Kasumi-1 (cell line): ENCODE measurements at places on chromosomes 3 and 15.

GRCh38 chr15:20348900-20349773 is 192.5 kb downstream of the GOLGA6L6 start:
- no peak for DNase-seq

DNA sequence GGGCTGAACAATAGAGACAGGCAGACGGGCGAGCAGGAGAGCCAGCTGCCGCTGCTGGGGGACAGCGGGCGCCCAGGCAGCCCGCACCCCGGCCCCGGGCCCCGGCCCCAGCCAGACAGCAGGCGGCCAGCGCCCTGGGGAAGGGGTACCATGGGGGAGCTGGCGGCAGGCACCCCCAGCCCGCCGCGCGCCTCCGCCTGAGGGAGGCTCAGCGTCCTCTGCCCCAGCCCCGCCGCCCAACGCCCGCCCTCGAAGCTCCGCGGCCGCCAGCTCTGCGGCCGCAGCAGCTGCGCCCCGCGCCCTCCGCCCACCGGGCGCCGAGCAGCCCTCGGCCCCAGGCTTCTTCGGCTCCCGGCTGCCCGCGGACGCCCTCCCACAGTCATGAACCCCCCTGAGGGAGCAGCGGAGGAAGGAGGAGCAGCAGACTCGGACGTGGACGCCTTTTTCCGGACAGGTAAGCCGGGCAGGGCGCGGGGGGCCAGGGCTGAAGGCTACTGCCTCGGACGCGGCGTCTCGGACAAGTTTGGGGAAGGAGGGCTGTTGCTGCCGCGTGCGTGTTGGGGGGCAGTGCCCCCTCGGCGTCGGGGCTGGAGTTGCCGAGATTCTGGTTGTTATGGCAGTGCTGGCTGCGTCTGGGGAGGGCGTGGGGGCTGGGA is 41.6 kb upstream of the ROPN1 start:
- DNase-seq, result no peak

- DNase-seq, result no peak
Measured at GRCh38 chr15:55915221-55915620, 78.2 kb downstream of the NEDD4 start.

DNA sequence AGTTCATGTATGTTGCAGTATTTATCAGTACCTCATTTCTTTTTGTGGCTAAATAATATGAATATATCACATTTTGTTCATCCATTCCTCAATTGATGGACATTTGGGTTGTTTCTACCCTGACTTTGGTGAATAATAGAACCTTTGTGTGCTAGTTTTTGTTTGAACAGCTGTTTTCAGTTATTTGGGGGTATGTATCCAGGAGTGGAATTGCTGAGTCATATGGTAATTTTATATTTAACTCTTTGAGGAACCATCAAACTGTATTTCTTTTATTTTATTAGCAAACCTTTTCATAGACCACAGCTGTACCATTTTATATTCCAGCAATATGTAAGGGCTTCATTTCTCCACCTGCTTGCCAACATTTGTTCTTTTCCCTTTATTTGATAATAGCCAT is 38.4 kb upstream of the RBM5 start:
- DNase-seq, result no peak

DNA sequence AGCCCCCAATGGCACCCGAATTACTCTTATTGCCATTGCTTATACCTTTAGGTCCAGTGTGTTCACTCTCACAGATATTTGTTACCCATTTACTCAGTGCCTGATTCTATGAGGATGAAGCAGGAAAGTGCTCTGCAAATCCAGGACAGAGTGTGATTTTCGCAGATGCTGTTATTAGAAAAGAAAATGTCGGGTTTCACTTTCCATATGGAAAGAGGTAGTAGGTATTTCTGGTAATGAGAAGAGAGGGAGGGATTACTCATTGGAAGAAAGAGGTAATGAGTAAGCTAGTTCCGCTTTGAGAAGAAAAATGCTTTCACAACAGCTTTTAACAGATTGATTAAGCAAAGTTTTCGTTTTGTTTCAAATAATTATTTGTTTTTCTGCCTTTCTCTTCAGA is 336.3 kb upstream of the CFAP20DC start:
- no peak for DNase-seq

DNA sequence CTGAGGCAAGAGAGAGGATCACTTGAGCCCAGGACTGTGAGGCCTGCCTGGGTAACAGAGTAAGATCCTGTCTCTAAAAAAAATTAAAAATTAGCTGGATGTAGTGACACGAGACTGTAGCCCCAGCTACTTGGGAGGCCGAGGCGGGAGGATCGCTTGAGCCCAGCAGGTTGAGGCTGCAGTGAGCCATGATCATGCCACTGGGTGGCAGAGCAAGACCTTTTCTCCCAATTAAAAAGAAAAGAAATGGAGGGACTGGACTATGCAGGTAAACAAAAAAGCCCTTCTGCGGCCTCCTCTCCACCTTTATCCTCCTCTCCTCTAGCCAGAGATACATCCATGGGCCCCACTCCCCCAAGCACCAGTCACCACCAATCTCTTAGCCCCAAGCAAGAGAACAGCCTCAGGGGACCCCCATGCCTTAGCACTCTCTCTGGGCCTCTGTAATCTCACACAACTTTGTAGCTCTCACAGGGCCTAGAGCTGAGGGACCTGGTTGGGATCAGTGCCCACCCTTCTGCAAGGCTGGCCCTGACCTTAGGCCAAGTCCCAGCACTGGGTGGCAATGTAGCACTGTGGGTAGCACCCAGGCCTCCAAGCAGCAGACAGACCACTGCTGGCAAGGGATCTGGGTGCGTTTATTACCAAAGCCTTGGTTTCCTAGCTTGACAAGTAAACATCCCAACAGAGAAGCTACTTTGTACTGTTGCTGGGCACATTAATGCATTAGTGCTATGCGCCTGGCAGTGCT is 43.4 kb downstream of the FAM174B start:
- DNase-seq, result no peak

DNA sequence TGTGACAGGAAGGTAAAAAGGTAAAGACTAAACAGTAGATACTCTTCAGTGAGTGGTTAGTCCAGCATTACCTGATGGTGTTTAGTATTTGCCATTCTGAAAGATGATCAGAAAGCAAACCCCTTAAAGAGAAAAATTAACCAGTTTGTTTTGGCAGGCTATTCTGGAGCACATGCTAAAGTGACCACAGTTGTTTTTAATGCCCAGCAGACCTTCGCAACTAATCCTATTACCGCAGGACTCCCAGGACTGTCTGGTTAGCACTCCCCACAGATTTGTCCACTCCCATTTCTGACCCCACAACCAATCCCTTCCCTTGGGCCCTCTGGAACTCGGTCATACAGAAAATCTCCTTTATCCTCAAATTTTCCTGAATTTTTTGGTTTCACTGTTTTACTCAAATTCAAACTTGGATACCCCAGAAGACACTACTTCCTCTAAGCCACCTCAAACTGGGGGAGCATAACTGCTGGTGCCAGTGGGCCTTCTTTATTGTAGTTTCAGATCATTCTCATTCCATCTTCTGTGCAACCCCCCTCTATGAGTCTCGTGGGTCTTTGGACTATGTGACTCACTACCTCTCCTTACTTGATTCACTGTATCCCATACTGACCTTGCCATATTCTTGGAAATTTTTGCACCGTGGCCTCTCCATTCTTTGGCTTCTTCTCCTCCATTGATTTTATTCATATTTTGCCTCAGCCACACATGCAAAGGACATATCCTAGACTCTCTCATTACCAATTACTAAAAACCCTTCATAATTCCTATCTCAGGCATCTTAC is 104.4 kb downstream of the RBMS3 start:
- no peak for DNase-seq
